ENCODE measurements at places on chromosomes 2 and 18. TPM values are rescaled to one million over a fixed set of nuclear protein-coding genes. Genes with fewer than 3 reads are reported as not detected.

PIEZO2 gene
- 6.6 TPM for total RNA-seq

POTEC gene
- not detected for total RNA-seq

MYO7B gene
- total RNA-seq, result under 0.01 TPM

ATP6V1B1 gene
- total RNA-seq, result 2.1 TPM

OLA1 gene
- total RNA-seq, result 70.4 TPM

POTEI gene
- total RNA-seq, result not detected

CHST9 gene
- not detected for total RNA-seq

SLC11A1 gene
- total RNA-seq, result 0.17 TPM

DNMT3A gene
- total RNA-seq, result 16.9 TPM

GALNT3 gene
- 0.66 TPM for total RNA-seq

NT5C1B gene
- not detected for total RNA-seq

GLI2 gene
- total RNA-seq, result 3.3 TPM

MYO1B gene
- 151 TPM for total RNA-seq
